ENCODE measurements at places on chromosomes 1 and 21.

DNA sequence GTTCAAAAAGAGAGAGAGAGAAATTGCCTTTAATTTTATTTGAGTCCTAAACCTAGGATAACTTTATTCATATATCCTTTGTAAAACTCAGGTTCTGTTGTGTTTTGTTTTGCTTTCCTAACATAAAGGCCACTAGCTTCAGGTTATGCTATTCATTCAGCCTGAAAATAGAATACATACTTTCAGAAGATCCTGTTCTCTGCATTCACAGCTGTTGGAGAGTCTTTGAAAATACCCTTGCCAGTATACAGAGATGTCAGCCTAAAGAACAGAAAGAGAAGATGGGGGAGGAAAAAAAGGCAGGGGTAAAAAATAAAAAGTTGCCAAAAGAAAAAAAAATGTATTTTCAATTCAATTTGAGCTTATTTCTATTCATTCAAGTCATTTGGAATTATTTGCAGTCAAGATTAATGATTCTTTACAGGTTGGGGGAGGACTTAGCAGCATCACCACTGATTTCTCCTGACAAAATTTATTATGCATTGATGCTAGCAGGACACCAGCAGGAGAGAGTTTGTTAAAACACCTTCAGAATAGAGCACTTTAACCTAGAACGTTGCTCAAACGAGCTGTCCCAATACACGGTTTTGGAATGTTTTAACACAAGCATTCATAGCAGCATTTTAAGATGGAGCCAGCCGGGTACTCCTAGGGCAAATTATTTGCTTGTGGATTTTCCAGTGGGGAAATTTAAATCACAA is 318.5 kb downstream of the NTNG1 start:
- DNase-seq: no peak

DNA sequence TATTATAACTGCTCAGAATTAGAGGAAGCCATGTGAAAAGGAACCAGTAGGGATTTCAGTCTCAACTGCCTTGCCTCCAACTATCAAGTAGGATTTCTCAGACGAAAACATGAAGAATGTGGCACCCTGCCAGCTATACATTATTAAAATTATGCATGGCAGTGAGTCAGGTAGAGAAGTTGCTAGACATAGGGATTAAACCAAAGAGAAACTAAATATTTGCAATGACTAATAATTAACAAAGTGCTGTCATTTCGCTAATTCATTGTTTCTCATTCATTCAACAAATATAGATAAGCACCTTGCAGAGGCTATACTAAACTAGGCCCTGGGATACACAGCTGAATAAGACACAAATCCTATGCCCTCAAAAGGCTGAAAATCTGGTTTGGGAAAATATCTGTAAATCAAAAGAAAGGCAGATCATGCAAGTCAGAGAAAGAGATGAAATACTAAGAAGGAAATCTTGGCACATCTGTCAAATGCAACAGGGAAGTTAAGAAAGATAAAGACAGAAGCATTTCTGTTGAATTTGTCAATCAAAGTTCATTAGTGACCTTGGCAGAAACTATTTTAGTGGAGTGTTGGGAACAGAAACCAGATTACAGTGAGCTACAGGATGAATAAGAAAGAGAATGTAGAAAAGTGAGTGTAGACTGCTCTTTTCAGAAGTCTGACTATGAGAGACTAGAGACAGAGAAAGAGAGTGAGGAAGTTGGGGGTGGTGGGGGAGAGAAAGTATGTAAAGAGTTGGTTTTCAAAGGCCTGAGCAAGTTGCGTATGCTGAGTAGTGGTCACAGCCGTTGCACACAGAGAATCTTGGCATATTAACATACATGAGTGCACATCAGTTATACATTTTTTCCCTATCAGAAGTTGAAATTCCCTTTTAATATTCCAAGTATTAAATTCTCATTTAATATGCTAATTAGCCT is 14.7 kb upstream of the NBPF11 start:
- DNase-seq: no peak

DNA sequence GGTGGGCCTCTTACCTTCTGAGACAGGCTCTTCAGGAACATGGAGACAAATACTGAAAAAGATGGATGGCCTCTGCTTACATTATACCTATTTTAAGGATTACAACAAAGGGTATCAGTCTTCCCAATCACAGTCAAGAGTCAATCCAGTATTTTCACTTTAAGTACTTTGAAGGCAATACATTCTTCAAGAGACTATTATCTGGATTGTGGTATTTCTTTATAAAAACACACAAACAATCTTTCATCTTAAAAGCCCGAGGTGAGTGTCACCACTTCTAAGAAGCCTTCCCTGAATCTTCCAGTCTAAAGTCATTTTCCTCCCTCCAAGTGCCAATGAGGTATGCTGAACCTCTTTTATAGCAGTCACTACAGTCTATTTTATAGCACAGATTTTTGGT is 45.3 kb downstream of the WASF2 start:
- no peak for DNase-seq

DNA sequence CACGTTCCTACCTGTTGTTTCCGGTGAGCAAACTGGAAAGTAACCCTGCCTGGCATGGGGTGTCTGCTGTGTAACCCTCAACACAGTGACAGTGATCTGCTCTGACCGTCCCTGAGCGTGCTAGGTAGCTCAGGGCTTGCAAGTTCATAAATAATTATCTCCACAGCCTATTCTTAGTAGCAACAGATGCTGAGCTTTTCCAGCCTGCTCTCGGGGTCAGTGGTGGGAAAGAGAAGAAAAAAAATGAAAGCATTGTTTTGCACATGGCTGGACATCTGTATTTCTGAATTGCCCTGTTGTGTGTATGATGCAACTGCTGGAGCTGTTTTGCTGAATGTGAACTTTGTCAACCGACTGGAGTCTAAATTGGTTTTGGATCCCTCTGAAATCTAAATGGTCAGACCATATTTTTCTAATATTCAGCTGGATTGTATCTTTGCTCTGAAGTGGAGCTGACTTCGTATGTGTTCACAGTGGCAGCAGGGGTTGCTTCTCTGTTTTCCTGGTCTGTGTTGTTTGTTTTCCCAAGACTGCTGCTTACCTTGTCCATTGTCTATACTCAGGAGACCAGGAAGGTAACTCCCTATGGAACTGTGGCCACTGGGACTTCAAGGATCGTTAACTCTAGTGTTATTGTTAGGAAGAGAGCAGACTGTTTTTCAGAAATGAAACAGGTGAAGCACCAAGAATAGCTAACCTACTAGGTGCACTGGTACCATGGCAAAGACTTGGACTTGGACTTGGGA is 27.0 kb downstream of the TGFB2 start:
- DNase-seq: no peak

GRCh38 chr1:160907976-160908375 is 23.0 kb upstream of the ITLN1 start:
- no peak for DNase-seq
